Smooth muscle cell of the pulmonary artery (primary cell): ENCODE measurements at places on chromosomes 6 and 20. TPM values are rescaled to one million over a fixed set of nuclear protein-coding genes. Genes with fewer than 3 reads are reported as not detected.

The VSX1 gene
- total RNA-seq: not detected in 2 replicates

The SLC23A2 gene
- 17.0 and 27.4 TPM in 2 replicates for total RNA-seq

The SLC22A7 gene
- not detected in 2 replicates for total RNA-seq

The MRAP2 gene
- total RNA-seq: 2.7 and 11.2 TPM in 2 replicates

The WFDC2 gene
- not detected in 2 replicates for total RNA-seq

The SOX18 gene
- total RNA-seq: 0.07 TPM in 2 replicates

The OXT gene
- not detected in 2 replicates for total RNA-seq

The OLIG3 gene
- not detected in 2 replicates for total RNA-seq

The BPI gene
- total RNA-seq: 0.13 and 0.30 TPM in 2 replicates

The HTR1E gene
- 0.03 TPM in 1 of 2 replicates, not detected in the other for total RNA-seq

The CLPSL2 gene
- total RNA-seq: not detected in 2 replicates

The PRPH2 gene
- 0.50 and 0.91 TPM in 2 replicates for total RNA-seq

The SLC32A1 gene
- total RNA-seq: not detected in 2 replicates

The ENPP5 gene
- total RNA-seq: 0.07 and 3.6 TPM in 2 replicates

The MAS1 gene
- under 0.01 and 0.20 TPM in 2 replicates for total RNA-seq
